ENCODE measurements at places on chromosomes 1 and 21.

DNA sequence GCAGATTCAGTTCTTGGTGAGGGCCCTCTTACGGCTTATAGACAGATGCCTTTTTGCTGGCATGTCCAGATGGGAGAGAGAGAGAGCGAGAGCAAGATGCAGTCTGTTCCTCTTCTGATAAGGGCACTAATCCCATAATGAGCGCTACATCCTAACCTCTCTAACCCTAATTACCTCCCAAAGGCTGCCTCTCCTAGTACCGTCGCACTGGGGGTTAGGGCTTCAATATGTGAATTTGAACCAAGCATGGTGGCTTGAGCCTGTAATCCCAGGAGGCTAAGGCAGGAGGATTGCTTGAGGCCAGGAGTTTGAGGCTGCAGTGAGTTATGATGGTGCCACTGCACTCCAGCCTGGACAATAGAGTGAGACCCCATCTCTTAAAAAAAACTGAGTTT is 10.5 kb upstream of the SDE2 start:
- DNase-seq, result no peak

DNA sequence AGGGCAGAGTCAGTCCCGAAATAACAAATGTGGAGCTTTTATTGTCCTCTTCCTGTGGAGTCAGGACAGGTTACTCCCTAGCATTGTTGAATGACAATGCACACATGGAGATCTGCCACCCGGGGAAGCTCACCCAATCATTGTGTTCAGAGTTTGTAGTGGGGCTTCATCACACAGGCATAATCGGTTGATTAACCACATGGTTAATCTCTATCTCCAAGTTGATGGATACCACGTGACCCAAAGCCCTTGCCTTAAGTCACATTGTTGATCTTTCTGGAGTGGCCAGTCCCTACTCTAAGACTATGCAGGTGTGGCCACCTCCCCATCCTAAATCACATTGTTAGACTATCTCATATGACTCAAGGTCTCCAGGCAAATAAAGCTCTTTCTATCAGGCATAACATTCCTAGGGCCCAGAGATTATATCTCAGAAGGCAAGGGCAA is 2.6 kb upstream of the C1orf141 start:
- no peak for DNase-seq

DNA sequence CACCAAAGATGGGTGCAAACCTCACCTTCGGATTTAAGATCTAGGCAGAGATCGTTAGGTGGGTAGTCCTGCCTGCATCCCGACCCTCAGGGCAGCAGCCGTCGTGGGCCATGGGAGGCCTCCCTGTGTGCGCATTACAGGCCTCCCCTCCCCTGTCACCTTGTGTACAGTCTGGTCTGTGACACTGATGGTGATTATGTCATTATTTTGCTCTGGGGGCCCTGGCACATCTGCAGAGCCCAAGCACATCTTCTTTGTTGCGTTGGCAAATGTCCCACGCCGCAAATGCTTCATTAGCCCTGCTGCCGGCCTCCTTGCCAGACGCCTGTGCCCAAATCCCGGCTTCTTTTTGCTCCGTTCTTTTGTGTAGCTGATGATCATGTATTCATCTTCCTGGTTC is 31.7 kb downstream of the PROX1 start:
- no peak for DNase-seq

GRCh38 chr1:247334378-247335133 is 2.9 kb upstream of the ZNF496 start:
- no peak for DNase-seq

DNA sequence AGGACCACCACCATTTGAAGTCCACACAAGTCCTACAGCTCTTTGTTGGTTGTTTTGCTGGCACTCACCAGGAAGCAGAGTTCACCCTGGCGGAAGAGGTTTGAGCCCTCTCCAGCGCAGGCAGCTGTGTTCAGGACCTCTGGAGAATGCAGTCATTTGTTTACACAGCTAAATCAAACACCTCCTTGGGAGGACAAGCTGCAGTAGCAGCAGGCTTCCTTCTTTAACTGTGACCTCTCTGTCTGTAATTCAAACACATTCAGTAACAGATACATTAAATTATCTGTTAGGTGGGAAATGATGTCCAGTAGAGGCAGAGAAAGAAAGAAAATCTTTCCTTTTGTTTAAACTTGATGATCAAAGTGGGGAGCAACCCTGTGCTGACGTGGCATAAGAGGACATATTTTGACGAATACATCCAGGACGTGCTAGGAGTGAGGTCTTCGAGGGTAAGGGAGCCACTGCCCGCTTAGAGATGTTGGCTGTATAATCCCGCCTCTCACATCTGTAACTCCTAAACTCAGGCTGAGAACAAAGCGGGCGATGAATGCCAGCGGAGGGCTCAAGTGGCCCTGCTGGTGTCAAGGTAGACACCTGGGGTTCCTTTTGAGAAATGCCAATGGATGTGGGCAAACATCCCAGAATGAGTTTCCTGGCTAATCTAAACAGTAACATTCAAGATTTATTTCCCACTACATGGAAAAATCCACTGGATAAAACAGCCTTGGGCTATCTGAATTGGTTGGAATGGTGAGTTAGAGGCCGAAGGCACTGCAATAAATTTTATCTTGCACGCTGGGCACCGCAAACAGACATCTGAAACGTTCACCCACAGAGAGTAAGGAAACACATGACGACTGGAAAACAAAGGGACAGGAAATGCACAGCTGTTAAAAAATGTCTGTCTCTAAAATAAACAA is 51.7 kb downstream of the ABCA4 start:
- peak; percentile 47 for DNase-seq

DNA sequence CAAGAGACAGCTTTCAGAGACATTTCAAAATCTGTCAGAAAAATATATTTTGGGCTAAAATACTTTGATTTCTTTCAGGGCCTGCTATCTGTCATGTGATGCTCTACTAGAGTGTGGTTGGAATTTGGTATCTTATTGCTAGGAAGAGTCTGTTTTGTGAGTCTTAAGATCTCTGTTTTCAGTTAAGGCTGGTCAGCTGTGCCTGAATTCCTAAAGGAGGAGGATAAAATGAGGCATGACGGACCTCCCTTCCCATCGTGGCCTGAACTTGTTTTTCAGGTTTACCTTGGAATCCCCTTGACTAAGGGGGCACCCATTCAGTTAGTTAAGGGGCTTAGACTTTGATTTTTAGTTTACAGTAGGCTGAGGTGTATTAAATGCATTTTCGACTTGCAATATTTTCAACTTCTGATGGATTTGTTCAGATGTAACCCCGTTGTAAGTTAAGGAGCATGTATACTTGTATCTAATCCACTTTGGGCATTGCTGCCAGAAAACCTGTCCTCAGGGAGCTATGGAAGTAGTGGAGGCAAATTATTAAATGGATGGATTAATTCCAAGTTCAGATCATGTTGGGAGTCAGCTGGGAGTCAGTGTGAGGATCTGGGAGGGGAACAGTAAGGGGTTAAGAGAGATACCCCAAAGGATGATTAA is 18.3 kb downstream of the CAPN2 start:
- DNase-seq, result no peak

DNA sequence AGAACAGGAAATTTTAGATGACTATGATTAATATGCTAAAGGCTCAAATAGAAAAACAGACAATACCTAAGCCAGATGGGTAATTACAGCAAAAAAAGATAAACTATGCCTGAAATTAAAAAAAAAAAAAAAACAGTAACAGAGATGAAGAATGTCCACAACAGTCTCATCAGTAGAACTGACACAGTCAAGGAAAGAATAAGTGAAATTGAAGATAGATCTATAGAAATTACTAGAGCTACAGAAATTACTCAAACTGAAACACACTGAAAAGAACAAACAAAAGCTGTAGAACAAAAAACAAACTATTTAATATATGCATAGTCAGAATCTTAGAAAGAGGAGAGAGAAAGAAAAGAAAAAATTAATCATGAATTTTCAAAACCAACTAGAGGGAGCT is 112.8 kb downstream of the FAF1 start:
- DNase-seq, result no peak

GRCh38 chr1:67414574-67414973 is 15.6 kb downstream of the SERBP1 start:
- DNase-seq, result no peak

All from right hindlimb (tissue), 1 donor.